ENCODE measurements at places on chromosomes 16 and 17.

DNA sequence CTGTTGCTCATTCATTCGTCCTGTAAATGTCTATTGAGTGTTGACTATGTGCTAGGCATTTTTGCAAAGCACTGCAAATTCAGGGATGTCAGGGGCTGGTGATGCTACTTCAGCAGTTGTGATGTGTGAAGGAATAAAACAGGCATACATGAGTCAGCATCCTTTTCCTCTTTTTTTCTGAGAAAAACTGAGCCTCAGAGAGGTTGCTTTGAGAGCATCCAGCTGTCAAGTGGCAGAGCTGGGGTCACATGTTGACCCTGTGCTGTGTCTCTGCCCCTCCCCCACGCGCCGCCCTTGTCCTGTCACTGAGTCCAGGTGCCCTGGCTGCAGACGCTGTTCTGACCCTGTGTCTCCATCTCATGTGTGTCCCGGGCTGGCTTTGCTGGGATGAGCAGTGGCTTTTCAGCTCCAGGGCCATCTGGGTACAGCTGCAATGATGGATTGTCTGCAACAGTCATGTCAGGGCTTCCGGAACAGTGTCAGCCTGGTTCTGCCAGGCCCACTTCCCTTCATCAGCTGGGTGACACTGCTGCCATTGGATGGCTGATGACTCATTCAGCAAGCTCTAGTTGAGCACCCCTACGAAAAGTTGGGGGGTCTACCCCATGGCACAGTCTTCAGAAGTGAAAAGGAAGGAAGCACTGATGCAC, 14.9 kb downstream of the SEC14L5 start:
- no peak for DNase-seq

DNA sequence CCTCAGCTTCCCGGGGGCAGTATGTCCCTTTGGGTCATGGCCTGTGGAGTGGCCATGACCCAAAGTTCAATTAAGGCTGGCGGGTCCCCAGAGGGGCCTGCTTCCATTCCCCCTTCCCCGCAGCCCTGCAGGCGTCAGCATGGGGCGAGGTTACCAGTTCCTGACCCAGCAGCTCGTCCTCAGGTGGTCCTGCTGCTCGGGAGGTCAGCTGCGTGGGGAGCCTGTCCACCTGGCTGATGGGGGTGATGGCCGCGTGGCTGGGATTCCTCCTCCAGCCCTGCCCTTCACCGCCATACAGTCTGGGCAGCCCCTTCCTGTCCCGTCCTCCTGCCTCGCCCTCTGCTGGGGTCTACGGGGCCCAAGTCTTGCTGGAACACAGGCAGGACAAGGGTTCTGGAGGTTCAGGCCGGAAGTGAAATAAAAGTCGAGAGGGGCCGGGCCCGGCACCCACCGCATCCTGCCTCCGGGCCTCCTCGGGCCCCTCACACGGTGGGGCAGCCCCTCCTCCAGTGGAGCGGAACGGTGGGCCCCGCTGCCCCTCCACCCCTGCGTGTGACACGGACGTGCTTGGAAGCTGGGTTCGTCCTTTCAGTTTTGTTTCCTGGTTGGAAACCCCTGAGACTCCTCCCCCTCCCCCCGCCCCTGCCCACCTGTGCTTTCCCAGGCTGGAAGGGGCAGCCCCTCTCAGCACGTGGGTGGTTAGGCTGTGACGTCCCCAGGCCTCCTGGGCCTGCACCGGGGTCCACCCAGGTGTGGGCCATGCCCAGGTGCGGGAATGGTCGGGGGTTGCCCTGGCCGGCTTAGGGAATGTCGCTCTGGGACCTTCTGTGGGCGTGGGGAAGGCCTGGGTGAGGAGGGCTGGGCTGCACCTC, 6.8 kb downstream of the UBALD2 start:
- DNase-seq, result no peak

- no peak for DNase-seq
Observed at GRCh38 chr17:3693829-3694231, 2.1 kb downstream of the P2RX5 start.

GRCh38 chr16:75983296-75983695, 257.0 kb upstream of the CPHXL start:
- DNase-seq, result no peak

- peak; percentile 17 for DNase-seq
Observed at GRCh38 chr17:46818316-46818928, at the start of gene WNT3. TSS of gene WNT3 (minus strand) at chr17:46818692. CDS start at chr17:46818597, 95 bp downstream.

- peak; percentile 82 for DNase-seq
Observed at GRCh38 chr16:1002399-1003166, 21.0 kb downstream of the SOX8 start.
